CD14-positive monocyte (primary cell): ENCODE measurements at places on chromosomes 7 and 10. TPM values are rescaled to one million over a fixed set of nuclear protein-coding genes. Genes with fewer than 3 reads are reported as not detected.

DNA sequence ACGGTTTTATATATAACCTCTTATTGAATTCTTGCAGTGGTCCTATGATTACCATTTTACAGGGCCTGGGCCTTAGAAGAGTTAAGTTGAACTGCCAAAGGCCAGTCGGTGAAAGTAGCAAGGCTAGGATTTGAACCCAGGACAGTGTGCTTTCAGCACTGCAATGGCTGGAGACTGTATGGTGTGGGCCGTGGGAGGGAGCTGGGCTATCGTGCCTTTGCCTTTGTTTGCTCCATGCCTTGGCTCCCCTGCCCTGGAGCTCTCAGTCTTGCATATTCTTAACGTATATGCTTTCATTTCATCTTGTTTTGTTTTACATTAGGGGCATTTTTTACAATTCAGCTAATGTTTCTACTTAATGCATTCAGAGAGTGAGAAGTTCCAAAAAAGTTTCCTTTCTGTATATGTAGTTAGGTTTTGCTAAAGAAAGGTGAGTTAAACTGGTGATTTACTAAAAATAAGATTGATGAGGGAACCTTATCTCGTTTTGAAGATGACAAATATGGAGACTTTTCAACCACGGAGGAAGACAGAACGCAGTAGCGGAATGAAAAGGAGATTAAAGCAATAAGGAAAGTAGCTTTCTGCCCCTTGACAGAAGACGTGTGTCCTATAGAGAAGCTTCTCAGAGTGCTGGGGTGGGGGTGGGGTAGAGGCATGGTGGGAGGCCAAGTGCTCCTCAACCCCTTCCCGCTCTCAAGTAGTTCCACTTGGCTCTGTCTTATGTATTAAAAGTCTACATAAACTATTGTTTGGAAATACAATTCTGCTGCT, 82.5 kb downstream of the RTKN2 start:
- no peak overlapping the region for H3K4me3 ChIP-seq
- H3K27me3 ChIP-seq = no peaks in the 10 kb centered on the region
- no peak overlapping the region for H3K27ac ChIP-seq
- no peaks in the 10 kb centered on the region for H3K36me3 ChIP-seq

- no peak for DNase-seq
- H3K27ac ChIP-seq = no peak overlapping the region
- H3K27me3 ChIP-seq = no peaks in the 10 kb centered on the region
- H3K4me3 ChIP-seq = no peak overlapping the region
- H3K36me3 ChIP-seq = peaks cover 96% of the 10 kb centered on the region
Measured at GRCh38 chr10:119917777-119918176, 25.2 kb downstream of the SEC23IP start.

DNA sequence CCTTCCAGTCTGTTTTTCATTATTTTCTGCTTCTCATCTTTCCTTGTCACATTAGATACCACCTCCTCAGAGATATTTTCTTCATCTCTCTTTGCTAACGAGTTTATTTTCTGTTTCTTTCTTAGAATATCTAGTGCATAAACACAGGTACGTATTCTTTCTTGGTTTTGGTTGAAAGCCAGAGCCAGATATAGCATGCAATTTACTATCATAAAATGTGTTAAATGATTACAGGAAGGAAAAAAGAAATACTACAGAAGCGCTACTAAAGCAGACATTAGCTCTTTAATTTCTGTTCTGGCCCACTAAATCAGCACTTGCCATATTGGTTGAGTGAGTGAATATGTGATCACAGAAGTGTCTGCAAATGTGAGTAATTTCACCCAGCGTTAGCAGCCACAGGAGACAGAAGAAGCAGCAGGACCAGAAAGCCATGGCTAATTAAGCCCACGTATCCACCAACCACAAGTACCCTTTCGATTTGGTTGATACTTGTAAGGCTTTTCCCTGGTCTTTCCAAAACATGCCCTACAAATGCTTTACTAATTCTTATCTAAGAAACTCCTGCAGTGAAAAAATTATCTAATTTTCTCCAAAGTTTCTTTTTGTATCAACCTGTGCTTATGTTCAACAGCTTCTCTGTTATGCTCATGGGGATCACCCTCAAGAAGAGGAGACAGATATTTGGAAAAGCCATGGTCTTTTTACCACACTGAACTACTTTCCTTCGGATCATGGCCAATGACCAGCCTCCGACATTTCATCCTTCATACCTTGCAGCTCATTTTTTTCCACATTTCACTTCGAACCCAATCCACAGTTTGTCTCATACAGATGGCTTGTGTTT, 23.1 kb upstream of the MACC1 start:
- no peak for DNase-seq
- no peaks in the 10 kb centered on the region for H3K36me3 ChIP-seq
- peaks cover 5% of the 10 kb centered on the region for H3K4me1 ChIP-seq
- no peaks in the 10 kb centered on the region for H3K27me3 ChIP-seq
- H3K4me3 ChIP-seq = no peak overlapping the region
- no peak overlapping the region for H3K27ac ChIP-seq

- H3K4me3 ChIP-seq = no peak overlapping the region
- H3K36me3 ChIP-seq = no peaks in the 10 kb centered on the region
- no peak overlapping the region for H3K27ac ChIP-seq
- no peaks in the 10 kb centered on the region for H3K4me1 ChIP-seq
- DNase-seq = no peak
- H3K27me3 ChIP-seq = no peaks in the 10 kb centered on the region
Measured at GRCh38 chr7:104584620-104585019, 256.2 kb downstream of the LHFPL3 start.

GRCh38 chr7:134088199-134088598, 38.9 kb upstream of the LRGUK start:
- DNase-seq = no peak
- no peak overlapping the region for H3K27ac ChIP-seq
- no peaks in the 10 kb centered on the region for H3K36me3 ChIP-seq
- H3K4me3 ChIP-seq = no peak overlapping the region
- H3K27me3 ChIP-seq = no peaks in the 10 kb centered on the region

DNA sequence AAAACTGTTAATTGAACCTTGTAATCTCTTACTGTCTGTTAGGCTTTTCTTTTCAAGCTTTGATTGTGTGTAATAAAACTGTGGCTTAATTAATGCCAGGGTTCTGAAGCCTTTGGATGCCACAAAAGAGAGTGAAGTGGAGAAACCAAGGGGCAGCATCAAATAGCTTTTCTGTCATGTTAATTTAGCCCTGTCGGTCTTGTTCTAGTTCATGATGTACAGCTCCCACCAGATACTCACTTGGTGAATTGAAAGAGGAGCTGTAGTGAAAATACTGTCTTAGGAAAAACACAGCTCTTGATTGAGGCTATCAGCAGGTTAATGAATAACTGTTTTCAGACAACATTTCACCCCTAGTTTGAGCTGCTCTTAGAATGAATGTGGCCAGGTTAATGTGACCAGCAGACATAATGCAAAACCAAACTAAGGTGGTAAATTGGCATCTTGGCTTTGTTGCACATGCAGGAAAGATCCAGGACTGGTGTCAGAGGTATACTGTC, 94.2 kb downstream of the POLL start:
- no peak overlapping the region for H3K4me3 ChIP-seq
- no peaks in the 10 kb centered on the region for H3K27me3 ChIP-seq
- H3K36me3 ChIP-seq = no peaks in the 10 kb centered on the region

DNA sequence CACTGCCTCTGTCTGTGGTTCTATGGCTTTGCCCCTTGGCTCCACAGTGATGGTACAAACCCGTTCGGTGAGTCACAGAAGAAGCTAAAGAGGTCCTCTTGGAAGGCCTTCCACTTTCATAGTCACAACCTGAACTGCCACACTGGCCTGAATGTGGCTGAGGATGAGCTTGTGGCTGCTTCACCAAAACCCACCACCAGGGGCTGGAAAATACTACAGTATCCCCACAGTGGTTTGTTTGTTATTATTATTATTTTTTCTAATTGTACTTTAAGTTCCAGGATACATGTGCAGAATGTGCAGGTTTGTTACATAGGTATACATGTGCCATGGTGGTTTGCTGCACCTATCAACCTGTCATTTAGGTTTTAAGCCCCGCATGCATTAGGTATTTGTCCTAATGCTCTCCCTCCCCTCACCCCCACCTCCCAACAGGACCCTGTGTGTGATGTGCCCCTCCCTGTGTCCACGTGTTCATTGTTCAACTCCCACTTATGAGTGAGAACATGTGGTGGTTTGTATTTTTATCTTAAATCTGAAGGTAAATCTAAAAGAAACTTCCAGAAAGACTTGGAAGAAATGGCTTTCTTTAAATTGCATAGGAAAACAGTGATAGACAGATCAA, 160.8 kb upstream of the NPSR1 start:
- no peak for DNase-seq
- no peaks in the 10 kb centered on the region for H3K27me3 ChIP-seq
- H3K27ac ChIP-seq = no peak overlapping the region
- no peak overlapping the region for H3K4me3 ChIP-seq

DNA sequence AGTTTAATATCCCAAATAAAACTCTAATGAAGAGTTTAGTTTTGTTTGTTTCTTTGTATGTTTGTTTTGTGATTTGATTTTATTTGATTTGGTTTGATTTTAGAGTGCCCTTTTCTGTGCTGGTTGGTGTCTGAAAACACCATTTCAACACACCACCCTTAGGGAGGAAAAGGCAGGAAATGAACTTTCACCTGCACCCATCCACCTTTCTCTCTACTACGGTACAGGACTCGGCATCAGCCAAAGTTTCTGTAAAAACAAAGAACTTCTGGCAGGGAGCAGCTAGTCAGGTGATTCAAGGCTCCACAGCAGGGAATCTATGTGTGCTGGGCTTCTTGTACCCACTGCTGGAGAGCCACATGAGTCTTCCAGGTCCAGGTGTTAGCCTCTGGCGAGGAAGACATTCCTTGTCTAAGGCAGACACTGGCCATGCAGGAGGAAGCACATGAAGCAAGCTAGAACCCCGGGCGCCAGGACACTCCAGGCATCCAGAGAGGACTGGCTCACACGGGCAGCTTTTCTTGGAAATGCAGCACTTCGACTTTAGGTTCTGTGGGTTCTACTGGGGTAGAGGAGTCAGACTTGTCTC, 22.1 kb upstream of the STK17A start:
- H3K4me1 ChIP-seq = no peaks in the 10 kb centered on the region
- H3K36me3 ChIP-seq = no peaks in the 10 kb centered on the region
- no peak for DNase-seq
- no peak overlapping the region for H3K4me3 ChIP-seq

The CDHR1 gene
- polyA plus RNA-seq = not detected in 2 replicates

The HSPA12A gene
- not detected for polyA plus RNA-seq

The NUP205 gene
- 7.7 and 15.2 TPM in 2 replicates for polyA plus RNA-seq

The OR13A1 gene
- polyA plus RNA-seq = 0.14 TPM
